ENCODE measurements at places on chromosomes 1 and 21.

GRCh38 chr1:12480748-12481362 lies 137.2 kb downstream of the DHRS3 start:
- DNase-seq, result no peak

GRCh38 chr1:184895086-184895485 lies 79.2 kb downstream of the NIBAN1 start:
- no peak for DNase-seq

- no peak for DNase-seq
These were observed 5.1 kb downstream of the ZC3H12A start for GRCh38 chr1:37479255-37480124.

GRCh38 chr1:231666220-231666936 lies 39.8 kb downstream of the DISC1 start:
- no peak for DNase-seq

- DNase-seq, result no peak
These were observed 35.8 kb downstream of the PTPRF start for GRCh38 chr1:43566382-43567044.

DNA sequence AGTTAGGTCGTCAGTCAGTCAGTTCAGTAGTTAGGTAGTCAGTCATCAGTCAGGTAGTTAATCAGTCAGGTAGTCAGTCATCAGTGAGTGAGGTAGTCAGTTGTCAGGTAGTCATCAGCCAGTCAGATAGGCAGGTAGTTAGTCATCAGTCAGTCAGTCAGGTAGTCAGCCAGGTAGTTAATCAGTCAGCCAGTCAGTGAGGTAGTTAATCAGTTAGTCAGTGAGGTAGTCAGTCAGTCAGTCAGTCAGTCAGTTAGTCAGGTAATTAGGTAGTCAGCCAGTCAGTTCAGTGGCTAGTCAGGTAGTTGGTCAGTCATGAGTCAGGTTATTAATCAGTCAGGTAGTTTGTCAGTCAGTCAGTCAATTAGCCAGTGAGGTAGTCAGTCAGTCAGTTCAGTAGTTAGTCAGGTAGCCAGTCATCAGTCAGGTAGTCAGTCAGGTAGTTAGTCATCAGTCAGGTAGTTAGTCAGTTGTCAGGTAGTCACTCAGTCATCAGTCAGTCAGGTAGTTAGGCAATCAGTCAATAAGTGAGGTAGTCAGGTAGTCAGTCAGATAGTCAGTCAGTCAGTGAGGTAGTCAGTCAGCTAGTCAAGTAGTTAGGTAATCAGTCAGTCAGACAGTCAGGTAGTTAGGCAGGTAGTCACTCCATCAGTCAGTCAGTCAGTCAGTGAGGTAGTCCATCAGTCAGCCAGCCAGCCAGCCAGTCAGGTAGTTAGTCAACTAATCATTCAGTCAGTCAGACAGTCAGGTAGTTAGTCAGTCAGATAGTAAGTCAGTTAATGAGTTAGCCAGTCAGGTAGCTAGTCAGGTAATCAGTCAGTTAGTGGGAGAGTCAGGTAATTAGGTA lies 16.2 kb downstream of the KRTAP10-1 start:
- DNase-seq, result no peak

GRCh38 chr1:21852282-21853130 lies 40.4 kb downstream of the LDLRAD2 start:
- DNase-seq, result no peak

DNA sequence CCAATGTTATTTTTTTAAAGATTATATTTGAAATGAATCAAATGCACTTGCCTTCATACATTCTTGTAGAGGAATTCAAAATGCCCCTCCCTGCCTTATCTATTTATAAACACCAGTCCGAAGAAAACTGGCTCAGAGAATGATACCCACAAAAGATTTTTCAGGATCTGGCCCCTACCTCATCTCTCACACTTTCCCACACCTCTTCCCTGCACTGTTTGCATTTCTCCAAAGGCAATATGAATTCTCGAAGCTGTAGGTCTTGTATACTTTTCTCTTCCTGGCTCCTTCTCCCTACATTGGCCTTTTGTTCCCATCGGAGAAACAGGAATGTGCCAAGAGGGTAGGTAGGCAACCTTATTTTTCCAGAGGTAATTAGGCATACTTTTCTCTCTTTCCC lies 12.0 kb upstream of the CCDC190 start:
- no peak for DNase-seq

DNA sequence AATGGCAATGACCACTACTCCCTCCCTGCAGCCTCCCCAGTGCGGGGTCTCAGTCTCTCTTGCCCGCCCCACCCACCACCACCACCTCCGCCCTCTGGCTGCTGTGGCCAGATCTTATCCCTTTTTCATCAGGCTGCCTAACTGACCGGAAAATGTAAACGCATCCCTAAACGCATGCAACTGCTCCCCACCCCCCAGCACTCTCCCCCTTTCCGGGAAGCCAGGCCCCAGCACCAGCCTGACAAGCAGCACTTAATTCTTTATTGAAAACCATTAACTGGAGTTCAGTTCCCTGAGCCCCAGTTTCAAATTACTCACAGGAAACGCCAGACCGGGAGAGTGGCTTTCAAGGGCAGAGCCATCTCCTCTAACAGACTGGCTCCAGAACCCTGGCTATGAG lies 147.7 kb downstream of the DMRTA2 start:
- DNase-seq, result no peak

DNA sequence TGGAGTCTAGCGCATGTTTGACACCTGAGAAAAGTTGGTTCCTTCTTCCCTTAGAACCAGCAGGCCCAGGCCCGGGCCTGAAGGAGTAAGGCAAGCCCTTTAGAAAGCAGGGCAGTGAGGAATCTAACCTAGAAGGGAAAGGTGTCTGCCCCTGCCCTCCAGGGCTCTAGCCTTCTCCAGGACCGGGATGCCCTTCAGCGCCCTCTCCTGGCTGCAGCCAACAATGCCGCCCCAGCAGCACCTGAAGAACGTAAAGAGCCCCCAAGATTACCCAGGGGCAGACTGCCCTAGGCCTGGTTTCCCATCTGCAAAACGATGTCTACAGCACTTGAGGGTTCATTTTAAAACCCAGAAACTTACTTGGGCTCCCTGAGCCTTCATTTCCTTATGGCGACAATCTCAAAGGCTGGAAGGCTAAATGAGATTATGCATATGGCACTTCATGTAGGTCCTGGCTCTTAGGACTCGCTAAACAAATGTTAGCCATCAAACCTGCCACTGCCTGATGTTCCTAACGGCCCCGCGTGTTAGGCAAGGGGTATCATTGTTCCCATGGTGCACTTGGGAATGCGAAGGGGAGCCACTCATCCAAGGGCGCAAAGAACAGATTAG lies 106.7 kb upstream of the KLHDC7A start:
- no peak for DNase-seq

- DNase-seq, result peak; percentile 14
These were observed 1.1 kb downstream of the TAGLN2 start for GRCh38 chr1:159924025-159924790.

DNA sequence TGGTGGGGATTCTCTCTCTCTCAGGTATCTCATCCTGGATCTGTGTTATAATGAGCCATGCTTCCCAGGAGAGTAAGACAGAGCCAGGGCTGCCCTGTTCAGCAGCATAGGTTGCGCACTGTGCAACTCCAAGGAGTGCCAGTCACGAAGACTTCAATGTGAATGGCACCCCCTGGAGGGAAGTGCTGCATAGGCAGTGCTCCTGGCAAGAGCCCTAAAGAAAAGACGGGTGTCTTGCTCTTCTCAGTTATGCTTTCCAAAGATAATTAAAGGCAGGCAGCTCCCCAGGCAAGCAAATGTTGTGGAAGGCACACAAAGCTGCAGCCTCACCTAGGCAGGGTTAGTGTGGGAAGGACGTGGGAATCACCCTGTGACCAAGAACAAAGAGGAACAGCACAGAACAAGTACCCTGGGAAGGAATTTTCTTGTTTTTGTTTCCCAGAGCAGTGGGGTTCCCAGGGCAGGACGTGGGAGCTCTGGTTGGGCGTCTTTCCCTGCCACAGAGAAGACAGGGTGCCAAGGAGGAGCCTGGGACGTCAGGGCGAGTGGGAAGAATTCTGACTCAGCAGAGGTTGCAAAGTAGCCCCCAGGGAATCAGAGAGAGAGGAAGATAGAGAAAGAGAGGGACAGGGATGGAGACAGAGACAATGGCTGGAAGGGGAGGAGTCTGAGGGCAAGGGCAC lies 120.9 kb downstream of the KCNN3 start:
- DNase-seq, result no peak

DNA sequence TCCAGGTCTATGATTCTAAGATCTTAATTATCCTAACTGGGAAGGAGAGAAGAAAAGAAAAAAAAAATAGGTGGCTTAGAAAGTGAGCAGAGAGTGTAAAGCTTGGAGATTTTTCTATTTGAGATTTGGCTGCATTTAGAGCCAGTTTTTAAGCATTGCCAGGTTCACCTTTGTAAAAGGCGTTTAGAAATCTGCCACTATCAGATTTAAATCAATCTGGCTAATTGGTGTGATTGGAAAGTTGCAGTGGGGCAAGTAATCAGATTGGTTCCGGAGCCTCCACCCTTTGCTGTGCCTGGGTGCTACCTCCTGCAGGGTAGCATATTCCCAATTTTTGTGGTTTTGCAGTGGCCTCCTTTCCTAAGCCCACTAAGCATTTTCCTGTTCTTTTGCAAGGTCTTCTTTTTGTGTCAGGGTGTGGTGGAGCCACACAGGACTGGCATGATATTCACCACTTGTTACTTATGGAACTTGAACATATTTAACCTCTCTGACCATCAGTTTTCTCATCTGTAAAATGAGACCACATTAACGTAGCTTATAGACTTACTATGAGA lies 48.5 kb upstream of the PPP2R5A start:
- DNase-seq, result no peak
